Colonic mucosa (tissue), 4 donors: ENCODE measurements at places on chromosomes 6 and 20. TPM values are rescaled to one million over a fixed set of nuclear protein-coding genes. Genes with fewer than 3 reads are reported as not detected.
A peak's percentile ranks its signal among the peaks of the same experiment; 100 is the strongest.

DNA sequence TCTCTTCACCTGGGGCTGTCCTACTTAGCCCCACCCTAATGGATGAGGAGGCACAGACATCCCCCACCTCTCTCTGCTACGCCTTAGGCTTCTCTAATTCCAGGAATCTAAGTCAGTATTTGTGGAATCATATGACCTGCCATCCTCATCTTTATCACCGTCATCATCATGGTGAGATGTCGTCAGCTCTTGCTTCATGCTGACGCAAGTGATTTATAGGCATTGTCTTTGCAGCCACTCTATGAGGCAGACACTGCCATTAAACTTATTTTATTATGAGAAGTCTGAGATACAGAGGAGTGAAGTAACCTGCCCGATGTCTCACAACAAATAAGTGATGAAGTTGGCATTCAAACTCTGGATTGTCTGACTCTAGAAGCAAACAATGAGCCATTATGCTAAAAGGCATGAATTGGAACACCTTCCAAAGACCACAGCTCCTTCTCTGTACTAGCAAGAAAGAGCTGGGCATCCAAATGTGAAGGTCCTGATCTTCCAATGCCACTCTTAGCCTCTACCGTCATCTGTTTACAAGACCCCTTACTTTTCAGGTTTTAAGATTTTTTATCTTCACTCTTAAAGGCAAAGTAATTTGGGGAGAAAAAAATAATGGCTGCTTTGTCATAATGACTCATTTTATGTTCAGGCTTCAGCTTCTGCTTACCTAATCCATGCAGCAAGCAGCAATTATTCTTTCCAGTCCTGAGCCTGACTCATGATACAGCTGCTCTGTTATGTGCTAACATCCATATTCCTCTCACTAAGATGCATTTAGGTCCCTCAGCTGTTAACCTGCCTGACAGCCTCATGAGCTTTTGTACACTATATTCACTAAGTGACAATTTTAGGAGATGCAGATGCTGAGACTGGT, 113.7 kb upstream of the BCLAF1 start:
- no peaks in the 10 kb centered on the region for H3K27me3 ChIP-seq
- no peaks in the 10 kb centered on the region for H3K4me1 ChIP-seq
- H3K36me3 ChIP-seq = no peaks in the 10 kb centered on the region
- no peak overlapping the region for H3K4me3 ChIP-seq
- no peak overlapping the region for H3K27ac ChIP-seq
- no peak for DNase-seq

DNA sequence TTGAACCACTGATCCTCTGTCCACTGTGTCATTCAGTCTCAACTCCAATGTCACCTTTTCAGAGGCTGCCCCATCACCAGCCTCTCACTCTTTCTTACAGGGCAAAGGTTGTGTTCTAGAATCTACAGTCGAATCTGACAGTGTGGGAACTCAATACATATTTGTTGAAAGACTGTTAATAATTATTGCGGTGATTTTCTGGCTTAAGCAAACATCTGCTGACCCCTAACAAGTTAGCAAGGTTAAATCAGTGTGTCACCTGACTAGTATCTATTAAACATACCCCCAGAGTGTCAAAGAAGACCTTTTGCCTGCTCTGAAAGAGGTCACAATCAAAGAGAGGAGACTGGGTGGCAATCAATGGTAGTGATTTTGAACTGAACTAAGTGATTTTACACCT, 41.9 kb downstream of the ELOVL2 start:
- DNase-seq = no peak
- H3K4me1 ChIP-seq = no peaks in the 10 kb centered on the region
- H3K27ac ChIP-seq = no peak overlapping the region
- no peaks in the 10 kb centered on the region for H3K27me3 ChIP-seq

GRCh38 chr6:115863211-115863610, 197.5 kb downstream of the FRK start:
- no peak for DNase-seq
- no peak overlapping the region for H3K4me3 ChIP-seq
- H3K36me3 ChIP-seq = no peaks in the 10 kb centered on the region
- H3K27me3 ChIP-seq = no peaks in the 10 kb centered on the region

- no peaks in the 10 kb centered on the region for H3K4me1 ChIP-seq
- no peaks in the 10 kb centered on the region for H3K27me3 ChIP-seq
- H3K36me3 ChIP-seq = no peaks in the 10 kb centered on the region
- no peak for DNase-seq
- no peak overlapping the region for H3K4me3 ChIP-seq
Observed at GRCh38 chr6:148884461-148884860, 137.6 kb downstream of the UST start.

DNA sequence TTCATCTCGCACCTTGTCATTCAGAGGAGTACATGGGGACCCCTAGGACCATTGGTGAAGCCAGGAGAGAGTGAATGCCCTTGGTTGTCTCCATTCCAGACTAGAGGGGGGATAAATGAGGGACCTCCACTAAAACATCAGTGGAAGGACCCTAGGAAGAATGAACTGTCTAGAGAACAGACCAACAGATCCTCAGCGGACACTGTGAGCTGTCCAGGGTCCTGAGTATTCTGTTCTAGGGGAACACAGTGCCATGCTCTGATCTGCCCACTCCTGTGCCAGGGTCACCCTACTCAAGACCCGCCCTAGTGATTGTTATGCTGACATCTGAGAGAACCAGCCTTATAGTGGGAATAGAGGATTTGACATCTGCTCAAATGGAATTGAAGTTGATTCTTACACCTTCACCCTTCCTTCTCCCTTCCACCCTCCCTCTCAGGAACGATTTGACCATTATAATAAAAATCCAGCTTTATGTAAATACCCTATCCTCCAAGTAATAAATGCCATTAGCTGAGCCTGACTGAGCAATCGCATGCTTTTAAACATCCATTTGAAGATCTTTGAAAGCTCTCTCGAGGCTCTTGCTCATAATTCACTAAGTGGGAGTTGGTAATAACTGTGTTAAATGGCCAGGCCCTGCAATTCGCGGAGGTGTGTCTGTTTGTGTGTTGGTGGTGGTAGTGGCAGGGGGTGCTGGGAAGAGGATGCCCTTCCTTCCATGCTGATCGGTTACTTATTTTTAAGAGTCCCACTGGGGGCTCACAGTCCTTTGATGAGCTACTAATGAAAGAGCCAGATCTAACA, 43.6 kb upstream of the SLC32A1 start:
- H3K27ac ChIP-seq = no peak overlapping the region
- no peaks in the 10 kb centered on the region for H3K4me1 ChIP-seq
- H3K36me3 ChIP-seq = no peaks in the 10 kb centered on the region
- H3K27me3 ChIP-seq = no peaks in the 10 kb centered on the region

- no peaks in the 10 kb centered on the region for H3K36me3 ChIP-seq
- H3K27ac ChIP-seq = no peak overlapping the region
- no peak overlapping the region for H3K4me3 ChIP-seq
- no peaks in the 10 kb centered on the region for H3K4me1 ChIP-seq
- H3K27me3 ChIP-seq = no peaks in the 10 kb centered on the region
- DNase-seq = no peak
Observed at GRCh38 chr6:45710304-45710821, 305.3 kb downstream of the CLIC5 start.

DNA sequence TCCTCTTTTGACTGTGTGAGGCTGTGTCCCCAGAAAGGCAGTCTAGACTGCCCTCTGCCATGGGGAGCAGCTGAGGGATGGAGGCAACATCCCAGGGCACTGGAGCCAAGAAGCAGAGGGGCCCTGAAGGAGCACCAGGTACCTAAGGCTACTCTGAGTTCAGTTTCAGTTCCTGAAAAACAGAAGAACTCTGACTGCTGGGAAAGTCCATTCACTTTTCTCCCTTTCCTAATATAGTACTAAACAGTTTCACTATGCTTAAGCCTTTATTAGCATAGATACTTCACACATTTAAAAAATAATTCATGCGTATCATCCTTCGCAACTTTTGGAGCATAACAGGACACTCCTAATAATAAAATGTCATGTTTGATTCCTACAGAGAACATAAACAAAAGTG, 130.0 kb downstream of the FOXC1 start:
- no peak for DNase-seq
- H3K27ac ChIP-seq = no peak overlapping the region
- H3K4me3 ChIP-seq = no peak overlapping the region
- H3K36me3 ChIP-seq = no peaks in the 10 kb centered on the region
- H3K4me1 ChIP-seq = no peaks in the 10 kb centered on the region

GRCh38 chr6:27873021-27873940, 38.9 kb downstream of the OR2B2 start:
- no peaks in the 10 kb centered on the region for H3K4me1 ChIP-seq
- H3K27me3 ChIP-seq = no peaks in the 10 kb centered on the region
- DNase-seq = peak; percentile 90
- H3K36me3 ChIP-seq = no peaks in the 10 kb centered on the region
- H3K27ac ChIP-seq = peak overlapping the region; percentile 94

- H3K36me3 ChIP-seq = no peaks in the 10 kb centered on the region
- no peak overlapping the region for H3K27ac ChIP-seq
- no peaks in the 10 kb centered on the region for H3K27me3 ChIP-seq
- no peaks in the 10 kb centered on the region for H3K4me1 ChIP-seq
Observed at GRCh38 chr20:17972121-17972520, 3.3 kb downstream of the MGME1 start.

DNA sequence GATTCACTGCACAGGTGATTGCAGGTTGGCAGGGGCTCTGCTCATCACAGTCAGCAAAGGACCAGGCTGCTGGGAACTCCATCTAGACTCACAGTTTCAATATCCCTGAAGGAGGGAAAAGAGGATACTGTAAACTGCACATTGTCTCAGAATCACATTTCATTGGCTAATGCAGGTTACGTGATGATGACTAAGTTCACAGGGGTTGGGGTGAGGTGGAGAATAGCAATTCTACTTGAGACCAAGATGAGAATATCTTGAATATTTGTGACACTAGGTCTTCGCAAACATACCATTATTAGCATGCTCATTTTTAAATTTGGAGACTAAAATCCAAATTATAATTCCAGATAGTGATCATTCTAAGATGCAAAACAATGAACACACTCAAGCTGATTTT, 208.5 kb upstream of the CITED2 start:
- H3K4me1 ChIP-seq = no peaks in the 10 kb centered on the region
- H3K27ac ChIP-seq = no peak overlapping the region
- no peak overlapping the region for H3K4me3 ChIP-seq
- no peaks in the 10 kb centered on the region for H3K27me3 ChIP-seq
- no peaks in the 10 kb centered on the region for H3K36me3 ChIP-seq
- DNase-seq = no peak

- no peaks in the 10 kb centered on the region for H3K4me1 ChIP-seq
- DNase-seq = no peak
- H3K27ac ChIP-seq = no peak overlapping the region
- H3K27me3 ChIP-seq = no peaks in the 10 kb centered on the region
- no peaks in the 10 kb centered on the region for H3K36me3 ChIP-seq
Observed at GRCh38 chr6:84862843-84863242, 98.4 kb upstream of the TBX18 start.

GRCh38 chr6:90790058-90790457, 203.2 kb upstream of the MAP3K7 start:
- H3K4me3 ChIP-seq = no peak overlapping the region
- DNase-seq = no peak
- no peaks in the 10 kb centered on the region for H3K36me3 ChIP-seq
- H3K27ac ChIP-seq = no peak overlapping the region

DNA sequence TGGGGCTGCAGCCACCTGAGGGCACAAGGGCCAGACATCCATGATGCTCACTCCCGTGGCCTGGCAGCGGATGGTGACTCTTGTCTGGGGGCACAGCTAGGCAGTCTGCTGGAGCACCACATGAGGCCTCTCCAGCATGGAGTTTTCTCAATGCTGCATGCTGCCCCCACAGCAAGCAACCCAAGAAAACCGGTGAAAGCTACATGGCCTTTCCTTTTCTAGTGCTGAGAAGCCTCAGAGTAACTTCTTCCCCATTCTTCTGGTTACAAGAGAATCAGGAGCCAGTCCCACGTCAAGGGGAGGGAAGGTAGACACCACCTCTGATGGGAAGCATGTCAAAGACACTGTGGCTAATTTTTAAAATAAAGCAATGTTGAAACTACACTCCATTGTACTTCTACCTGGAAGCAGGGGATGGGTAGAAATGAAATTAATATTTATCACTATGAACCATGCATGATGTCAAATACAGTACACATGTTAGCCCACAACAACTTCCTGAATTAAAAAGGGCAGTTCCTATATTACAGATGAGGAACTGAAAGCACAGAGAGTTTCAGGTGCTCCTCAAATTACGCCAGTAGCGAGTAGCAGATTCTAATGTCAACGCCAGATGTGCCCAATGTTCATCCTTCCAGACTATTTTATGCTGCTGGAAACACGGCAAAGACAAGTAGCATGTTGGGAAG, 101.5 kb downstream of the LAMP5 start:
- no peaks in the 10 kb centered on the region for H3K36me3 ChIP-seq
- no peak for DNase-seq
- no peaks in the 10 kb centered on the region for H3K4me1 ChIP-seq
- no peak overlapping the region for H3K27ac ChIP-seq
- H3K4me3 ChIP-seq = no peak overlapping the region

- no peaks in the 10 kb centered on the region for H3K27me3 ChIP-seq
- H3K36me3 ChIP-seq = no peaks in the 10 kb centered on the region
- no peak for DNase-seq
- no peak overlapping the region for H3K27ac ChIP-seq
- no peaks in the 10 kb centered on the region for H3K4me1 ChIP-seq
Observed at GRCh38 chr6:104527311-104527710, 332.4 kb downstream of the HACE1 start.

GRCh38 chr6:72913797-72914196, 291.9 kb downstream of the KCNQ5 start:
- H3K27ac ChIP-seq = no peak overlapping the region
- no peak overlapping the region for H3K4me3 ChIP-seq
- H3K4me1 ChIP-seq = no peaks in the 10 kb centered on the region
- no peak for DNase-seq
- no peaks in the 10 kb centered on the region for H3K27me3 ChIP-seq

- no peak for DNase-seq
- H3K27ac ChIP-seq = no peak overlapping the region
- H3K27me3 ChIP-seq = no peaks in the 10 kb centered on the region
- H3K4me3 ChIP-seq = no peak overlapping the region
Observed at GRCh38 chr6:126302191-126302590, 37.7 kb upstream of the CENPW start.

DNA sequence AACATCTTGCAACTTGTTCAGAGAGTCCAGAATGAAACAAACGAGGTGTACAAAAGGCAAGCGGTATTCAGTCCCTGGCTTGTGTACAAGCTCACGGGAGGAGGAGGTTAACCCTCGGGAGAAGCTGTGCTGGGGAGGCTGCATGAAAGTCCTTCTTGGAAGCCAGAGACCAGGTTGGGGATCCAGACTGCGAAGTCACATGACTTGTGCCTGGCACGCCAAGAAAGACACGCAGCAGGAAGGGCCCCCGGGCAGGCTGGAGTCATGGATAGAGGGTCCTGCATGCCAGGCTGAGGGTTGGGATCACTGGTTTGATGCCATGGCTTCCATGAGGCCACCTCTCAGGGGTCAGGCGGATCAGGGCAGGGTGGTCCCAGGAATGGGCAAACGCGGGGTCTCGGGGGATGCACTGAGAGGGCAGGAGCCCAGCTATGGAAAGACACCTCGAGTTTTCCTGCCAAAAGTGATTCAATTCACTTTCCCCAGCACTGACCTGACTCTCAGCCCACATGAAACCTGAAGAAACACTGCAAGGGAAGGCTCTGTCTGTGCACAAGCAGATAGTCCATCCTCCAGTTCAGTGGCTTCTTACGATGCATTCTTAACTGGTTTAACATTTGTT, 79.4 kb downstream of the DLL1 start:
- peak; percentile 12 for DNase-seq
- H3K27me3 ChIP-seq = no peaks in the 10 kb centered on the region
- no peak overlapping the region for H3K27ac ChIP-seq
- no peaks in the 10 kb centered on the region for H3K4me1 ChIP-seq
- no peaks in the 10 kb centered on the region for H3K36me3 ChIP-seq
- H3K4me3 ChIP-seq = no peak overlapping the region

TMEM74B gene
- total RNA-seq = 1.4 TPM

THBD gene
- 2.3 TPM for total RNA-seq

FAM83B gene
- total RNA-seq = 36.6 TPM

IGF2R gene
- total RNA-seq = 84.4 TPM

TDRD6 gene
- total RNA-seq = 0.40 TPM

SLPI gene
- 109 TPM for total RNA-seq
